ENCODE measurements at places on chromosomes 5 and 9.

GRCh38 chr5:160475864-160476438 lies 54.3 kb downstream of the PTTG1 start:
- no peak for DNase-seq

- no peak for DNase-seq
Observed at GRCh38 chr5:74627646-74628279, 12.8 kb downstream of the ENC1 start.

DNA sequence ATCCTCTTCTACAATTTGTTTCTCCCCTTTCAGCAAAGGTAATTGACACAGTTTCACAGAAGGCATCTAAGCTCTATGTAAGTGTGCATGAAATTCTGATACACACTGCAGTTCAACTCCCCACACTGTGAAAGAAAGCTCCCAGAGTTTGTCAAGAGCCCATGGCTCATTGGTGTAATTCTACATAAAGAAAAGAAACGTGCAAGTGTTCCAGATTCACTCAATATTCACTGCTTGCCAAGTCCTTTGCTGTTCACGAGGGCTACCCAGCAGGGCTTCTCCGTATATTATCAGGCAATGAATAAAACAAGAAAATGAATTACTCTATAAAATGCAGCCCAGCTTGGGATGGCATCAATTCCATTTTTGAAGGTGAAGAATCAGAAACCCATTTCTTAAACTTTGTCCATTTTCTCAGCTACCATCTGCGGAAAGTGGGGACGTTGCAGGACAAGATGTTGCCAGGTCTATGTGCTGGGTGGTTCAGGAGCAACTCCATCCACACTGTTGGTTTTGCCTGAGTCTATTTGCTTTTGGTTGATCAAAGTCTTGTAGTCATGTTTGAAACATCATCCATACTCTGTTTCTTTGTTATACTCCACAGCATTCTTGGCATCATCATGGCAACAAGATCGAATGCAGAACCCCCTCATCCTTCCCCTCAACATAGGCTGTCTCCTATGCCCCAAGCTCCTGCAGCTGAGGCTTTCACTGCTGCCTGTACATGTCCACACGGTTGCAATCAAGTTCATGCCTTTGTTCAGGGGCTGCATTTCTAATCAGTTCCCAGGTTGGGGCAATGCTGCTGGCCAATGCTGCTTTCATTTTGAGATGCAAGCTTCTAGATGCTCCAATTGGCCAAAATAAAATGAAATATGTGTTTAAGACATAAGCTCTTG lies 301.8 kb downstream of the MED10 start:
- no peak for DNase-seq

DNA sequence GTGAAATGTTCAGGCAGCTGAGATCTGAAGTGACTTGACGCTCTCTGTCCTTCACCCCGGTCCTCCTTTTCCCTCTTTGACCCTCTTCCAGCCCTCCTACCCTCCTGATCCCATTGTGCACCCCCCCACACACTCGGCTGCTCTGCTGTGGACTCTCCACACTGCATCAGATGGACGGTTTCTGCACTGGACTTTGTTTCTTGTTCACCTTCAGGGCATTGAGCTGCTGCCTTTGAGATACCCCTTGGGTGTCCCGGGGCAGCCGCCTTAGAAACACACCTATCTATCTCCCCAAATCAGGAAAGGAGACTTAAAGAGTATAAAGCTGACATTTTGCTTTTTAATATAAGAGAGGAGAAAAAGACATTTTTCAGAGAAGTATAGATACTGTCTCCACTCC lies 27.5 kb downstream of the AMBP start:
- no peak for DNase-seq

DNA sequence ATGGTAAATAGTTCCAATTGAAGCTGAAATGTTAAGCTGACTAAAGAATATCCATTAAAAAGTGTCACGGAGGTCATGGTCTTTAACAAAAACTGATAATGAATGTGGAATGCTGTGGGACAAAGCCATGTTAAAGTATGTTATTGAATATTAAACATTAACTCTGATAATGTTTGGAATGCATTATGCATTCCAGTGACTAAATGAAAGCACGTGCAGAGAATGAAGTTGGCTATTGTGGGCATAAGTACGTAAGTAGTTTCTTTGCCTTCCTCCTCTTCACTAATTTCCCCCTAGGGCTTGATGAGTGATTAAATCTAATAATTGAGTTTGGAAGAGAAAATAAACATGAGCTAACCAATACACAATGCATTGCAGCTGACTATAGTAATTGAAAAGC lies 640.4 kb upstream of the CDH10 start:
- DNase-seq: no peak

- DNase-seq: no peak
Observed at GRCh38 chr9:83981126-83981871, 694 bp downstream of the RMI1 start.

- no peak for DNase-seq
Observed at GRCh38 chr5:168291342-168291963, at the start of gene WWC1. TSS of gene WWC1 (plus strand) at chr5:168291645. CDS start at chr5:168292153, 508 bp downstream.

GRCh38 chr5:82057051-82057450 lies 85.2 kb downstream of the ATG10 start:
- no peak for DNase-seq

DNA sequence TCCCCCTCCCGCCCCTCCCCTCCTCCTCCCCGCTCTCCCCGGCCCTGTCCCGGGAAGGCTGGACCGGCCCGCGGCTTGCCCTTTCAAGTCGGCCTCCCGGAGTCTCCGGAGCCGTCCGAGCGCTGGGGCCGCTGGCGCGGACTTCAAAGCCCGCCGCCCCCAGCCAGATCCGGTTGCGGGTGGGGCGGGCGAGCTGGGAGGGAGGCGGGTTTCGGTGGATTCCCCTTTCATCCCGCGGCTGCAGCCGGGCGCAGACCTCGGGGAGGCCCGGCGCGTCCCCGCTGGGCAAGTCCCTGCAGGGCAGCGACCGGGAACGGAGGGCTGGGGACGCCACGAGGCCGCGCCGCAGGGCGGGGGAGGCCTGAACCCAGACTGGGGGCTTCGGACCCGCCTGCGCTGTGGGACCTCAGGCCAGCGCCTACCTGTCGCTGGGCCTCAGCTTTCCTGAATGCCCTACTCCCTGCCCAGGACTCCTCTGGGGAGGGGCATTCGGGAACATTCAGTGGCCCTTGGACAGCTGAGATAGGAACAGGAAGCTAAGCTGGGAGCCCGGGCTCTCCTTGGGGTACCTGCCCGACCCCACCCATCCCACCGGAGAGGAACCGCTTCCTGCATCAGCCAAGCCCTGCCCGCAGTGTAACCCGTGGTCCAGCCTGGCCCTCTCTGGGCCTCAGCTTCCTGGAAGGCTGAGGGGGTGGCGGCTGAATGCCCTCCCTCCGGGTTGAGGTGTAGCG lies 23.4 kb downstream of the C9orf50 start:
- no peak for DNase-seq

All from stimulated activated CD4-positive, alpha-beta T cell treated with anti-CD3 and anti-CD28 coated beads, Interleukin-12 subunit alpha, Interleukin-12 subunit beta, amount 100 ng/mL, for 24 hours (primary cell).